Mesenteric fat pad (tissue), 1 donor: ENCODE measurements at places on chromosomes 12 and 14.
A peak's percentile ranks its signal among the peaks of the same experiment; 100 is the strongest.

DNA sequence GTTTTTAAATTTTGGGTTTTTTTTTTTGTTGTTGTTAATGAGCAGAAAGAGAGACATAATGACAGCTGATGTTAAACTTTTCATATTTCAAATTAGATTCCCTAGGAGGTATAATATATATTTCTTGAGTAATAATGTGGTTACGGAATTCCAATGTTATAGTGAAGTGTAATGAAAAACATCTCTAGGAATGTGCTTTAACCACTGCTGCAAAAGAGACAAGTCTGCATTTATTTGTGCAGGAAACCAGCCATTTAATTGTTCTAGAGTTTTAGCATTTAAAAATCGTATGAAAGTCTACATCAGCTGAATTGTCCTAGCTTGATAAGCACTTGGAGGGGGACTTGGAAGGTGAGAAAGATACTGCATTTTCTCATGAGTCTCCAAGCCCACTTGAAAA is 14.3 kb downstream of the SERPINA10 start:
- no peak for DNase-seq

DNA sequence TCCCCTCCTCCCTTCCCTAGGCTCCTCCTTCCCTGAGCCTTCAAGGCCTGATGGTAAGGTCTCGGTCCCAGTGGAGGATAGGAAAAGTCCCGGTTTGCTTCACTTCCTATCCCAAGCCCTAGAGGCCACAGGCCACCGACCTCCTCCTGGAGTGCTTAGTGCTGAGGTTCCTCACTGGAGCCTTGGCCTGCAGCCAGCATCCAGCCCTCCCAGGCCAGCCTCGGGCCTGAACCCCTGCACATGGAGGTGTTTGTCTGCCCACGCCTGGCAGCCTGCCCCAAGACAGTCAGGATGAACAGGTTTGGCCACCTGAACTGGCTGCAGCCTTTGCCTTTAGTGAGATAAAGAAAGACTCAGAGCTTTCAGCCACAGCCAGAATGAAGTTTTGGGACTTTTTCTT is 15.8 kb upstream of the KRT7 start:
- peak; percentile 89 for DNase-seq

- no peak for DNase-seq
These were observed 67.7 kb upstream of the DCN start for GRCh38 chr12:91250273-91250665.

GRCh38 chr12:42426746-42427145 is 100.8 kb downstream of the PPHLN1 start:
- DNase-seq, result no peak

- no peak for DNase-seq
These were observed 910.4 kb downstream of the VRK1 start for GRCh38 chr14:97707603-97708002.

DNA sequence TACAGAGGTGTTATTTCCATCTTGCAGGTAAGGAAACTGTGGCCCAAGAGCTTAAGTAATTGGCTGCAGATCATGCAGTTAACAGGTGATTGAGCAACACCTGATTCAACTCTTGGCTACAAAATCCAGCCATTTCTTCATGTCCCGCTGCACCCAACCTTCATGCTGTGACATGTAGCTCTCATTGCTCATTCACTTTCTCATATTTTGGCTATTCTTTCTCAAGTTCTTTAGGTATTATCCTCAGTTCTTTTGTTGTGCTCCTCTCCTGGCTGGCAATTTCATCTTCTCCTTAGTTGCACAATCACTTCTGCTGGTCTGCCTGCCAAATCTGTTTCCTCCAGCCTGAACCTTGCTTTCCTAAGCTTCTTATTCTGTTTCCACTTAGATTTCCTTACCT is 300.8 kb downstream of the SSPN start:
- no peak for DNase-seq

- no peak for DNase-seq
These were observed 20.9 kb downstream of the PDE6H start for GRCh38 chr12:14993537-14994266.

GRCh38 chr14:70884595-70885342 is 22.5 kb upstream of the PCNX1 start:
- no peak for DNase-seq

GRCh38 chr14:88630565-88630964 is 67.7 kb downstream of the ZC3H14 start:
- no peak for DNase-seq

- no peak for DNase-seq
These were observed 2.5 kb downstream of the PACS2 start for GRCh38 chr14:105316968-105317510.

GRCh38 chr12:68121143-68121542 is 38.4 kb downstream of the IFNG start:
- DNase-seq, result no peak

DNA sequence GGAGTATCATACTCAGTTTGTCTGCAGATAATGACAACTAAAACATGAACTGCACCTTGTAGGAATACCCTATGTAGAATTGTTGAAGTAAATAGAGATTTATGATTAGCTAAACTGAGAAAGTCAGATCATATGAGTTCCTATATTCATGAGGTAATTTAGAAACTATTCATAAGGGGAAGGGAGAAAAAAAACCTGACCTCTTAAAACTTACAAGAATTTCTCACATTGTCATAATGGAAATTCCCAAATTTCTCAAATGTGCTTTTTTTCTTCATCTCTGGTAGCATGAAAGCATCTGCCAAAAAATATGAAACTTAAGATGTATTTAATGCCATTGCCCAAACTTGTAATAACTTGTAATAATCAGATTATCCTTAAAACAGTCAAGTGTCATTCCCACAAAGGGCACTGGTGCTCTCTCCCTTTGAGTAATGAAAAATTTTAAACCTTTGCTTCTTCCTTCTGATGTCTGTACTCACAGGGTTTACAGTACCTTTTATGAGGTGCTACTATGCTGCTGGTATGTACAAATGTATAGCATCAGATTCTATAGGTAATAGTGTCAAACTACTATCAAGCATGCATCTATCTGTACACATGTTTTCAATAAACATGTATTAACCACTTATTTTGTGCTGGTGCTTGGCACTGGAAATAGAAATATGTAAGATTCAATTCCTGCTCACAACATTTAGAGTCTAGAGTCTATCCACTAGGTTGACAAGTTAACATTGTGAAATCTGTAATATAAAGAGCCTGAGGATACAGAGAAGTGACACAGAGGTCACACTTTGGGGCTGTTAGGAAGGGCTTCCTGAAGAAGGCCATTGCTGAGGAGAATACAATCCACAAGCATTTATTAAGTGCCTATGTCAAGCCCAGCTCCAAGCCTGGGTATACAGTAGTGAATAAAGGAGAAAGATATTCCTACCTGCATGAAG is 17.4 kb upstream of the DRAM1 start:
- DNase-seq, result no peak

DNA sequence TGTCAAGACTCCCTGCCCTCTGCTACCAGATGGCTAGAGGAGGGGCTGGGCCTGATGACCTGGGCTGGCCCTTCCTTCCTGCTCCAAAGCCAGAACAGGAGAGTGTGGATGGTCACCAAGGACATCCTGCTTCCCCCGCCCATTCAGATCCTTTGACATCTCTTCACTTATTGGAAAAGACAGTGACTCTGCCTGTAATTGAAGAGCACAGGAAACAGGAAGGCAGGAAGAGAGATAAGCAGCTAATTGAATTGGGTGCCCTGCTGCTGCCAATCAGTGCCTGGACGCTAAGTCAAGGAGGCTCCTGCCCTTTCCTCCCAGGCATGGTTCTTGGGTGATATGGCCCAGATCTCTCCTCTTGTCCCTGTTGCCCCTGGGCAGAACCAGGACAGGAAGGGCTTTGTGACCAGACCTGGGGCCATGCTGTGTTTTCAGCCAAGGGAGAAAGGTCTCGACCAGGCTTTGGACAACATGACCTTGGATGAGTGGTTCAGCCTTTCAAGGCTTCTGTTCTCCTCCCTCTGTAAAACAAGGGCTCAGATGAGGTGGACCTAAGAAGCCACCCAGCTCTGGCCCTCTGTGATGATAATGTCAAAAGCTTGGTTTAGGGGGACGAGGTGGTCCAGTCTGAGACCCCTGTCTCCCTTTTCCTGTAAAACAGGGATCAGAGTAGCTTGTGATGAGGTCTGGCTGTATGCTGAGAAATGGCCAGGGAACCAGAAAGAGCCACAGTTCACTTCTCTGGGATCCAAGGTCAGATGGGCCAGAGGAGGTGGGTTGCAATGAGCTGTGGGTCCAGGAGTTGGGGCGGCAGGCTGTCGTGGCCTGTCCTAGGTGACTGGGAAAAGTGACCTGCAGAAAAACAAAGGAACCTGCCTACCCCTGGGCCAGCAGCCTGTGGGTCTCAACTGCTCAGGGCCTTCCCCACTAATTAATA is 38.8 kb downstream of the FAM222A start:
- DNase-seq, result peak; percentile 59

- no peak for DNase-seq
These were observed 90.7 kb upstream of the TBX3 start for GRCh38 chr12:114774699-114775098.

- DNase-seq, result no peak
These were observed 85.0 kb downstream of the KIF26A start for GRCh38 chr14:104223101-104224041.

GRCh38 chr14:31411218-31411727 is 9.1 kb downstream of the HEATR5A start:
- no peak for DNase-seq

DNA sequence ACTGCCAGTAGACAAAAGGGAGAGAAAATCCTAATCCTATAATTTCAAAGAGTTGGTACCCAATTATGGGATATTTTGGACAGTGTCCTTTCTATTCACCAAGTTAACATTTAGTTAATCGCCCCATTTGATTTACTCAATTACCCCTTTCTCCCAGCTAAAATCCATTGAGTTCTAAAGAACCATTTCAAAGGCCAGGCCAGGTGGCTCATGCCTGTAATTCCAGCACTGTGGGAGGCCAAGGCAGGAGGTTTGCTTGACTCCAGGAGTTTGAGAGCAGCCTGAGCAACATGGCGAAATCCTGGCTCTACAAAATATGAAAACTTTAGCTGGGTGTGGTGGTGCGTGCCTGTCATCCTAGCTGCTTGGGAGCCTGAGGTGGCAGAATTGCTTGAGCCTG is 5.5 kb upstream of the GPR19 start:
- DNase-seq, result no peak

- DNase-seq, result no peak
These were observed 19.7 kb upstream of the RAB35 start for GRCh38 chr12:120136093-120136770.

GRCh38 chr12:94839347-94839746 is 164.2 kb downstream of the NDUFA12 start:
- DNase-seq, result no peak

DNA sequence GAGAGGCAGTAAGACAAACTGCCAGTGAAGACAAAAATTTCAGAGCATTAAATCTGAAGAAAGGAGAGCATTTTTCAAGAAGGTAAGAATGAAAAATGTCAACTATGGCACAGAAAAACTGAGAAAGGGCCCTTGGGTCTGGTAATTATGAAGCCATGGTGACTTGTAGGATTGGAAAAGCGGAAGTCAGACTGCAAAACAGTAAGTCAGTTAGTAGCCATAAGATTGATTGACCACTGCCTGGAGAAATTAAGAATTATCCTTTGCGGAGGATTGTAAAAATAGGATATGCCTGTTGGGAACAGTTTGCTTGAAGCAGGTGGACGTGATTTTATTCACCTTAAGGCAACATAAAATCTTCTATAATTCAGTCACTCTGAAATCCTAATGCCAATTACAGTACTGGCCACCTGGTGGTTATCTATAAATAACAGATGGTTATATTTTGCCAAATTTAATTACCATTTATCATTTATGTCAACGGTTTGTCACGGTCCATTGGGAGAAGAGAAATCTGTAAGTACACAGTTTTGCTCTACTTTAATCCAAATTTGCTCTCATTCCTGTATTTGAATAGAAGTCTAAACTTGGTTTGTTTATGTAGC is 127.1 kb upstream of the CNTN1 start:
- no peak for DNase-seq

- DNase-seq, result no peak
These were observed 8.6 kb upstream of the C12orf50 start for GRCh38 chr12:88037770-88038169.

- DNase-seq, result no peak
These were observed 237.9 kb upstream of the NAV3 start for GRCh38 chr12:77592836-77593235.

DNA sequence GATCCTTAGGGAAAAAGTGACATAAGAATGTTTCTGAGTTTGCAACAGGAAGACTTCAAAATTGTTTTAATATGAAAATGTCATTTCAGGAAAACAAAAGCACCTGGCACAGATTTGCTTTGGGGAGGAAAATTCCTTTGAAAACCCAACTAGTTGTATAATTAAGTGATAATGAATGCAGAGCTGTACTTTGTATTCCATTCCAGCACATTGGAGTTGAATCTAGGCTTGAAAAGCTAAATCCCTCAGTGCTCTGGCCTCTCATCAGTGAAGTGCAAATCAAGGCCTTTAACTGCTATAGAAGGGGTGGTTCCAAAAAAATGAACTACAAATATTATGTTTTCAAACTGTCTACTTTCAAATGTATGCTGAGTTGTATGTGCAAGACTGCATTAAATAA is 19.6 kb upstream of the C12orf42 start:
- no peak for DNase-seq

GRCh38 chr12:125187780-125188741 is 122.8 kb downstream of the AACS start:
- no peak for DNase-seq

GRCh38 chr14:100536721-100537445 is 50.3 kb downstream of the BEGAIN start:
- peak; percentile 71 for DNase-seq

GRCh38 chr12:91191513-91192111 is 9.0 kb upstream of the DCN start:
- DNase-seq, result no peak

DNA sequence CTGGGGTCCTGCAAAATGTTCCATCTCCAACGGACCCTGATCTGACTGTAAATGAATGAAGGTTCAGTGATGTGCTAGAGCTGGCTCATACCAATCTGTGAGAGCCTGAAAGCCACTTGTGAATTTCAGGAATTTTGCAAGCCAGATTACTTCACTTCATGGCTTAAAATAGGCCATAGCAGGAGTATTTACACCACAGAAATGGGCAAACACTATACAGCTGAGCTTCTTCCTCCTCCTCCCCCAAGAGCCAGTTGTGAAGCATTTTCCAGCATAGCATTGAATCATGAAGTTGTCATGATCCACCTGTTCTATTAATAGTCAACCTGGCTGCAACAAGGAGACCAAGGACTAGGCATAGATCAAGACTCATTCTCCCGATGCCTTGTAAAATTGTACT is 141.3 kb upstream of the RASSF8 start:
- no peak for DNase-seq

DNA sequence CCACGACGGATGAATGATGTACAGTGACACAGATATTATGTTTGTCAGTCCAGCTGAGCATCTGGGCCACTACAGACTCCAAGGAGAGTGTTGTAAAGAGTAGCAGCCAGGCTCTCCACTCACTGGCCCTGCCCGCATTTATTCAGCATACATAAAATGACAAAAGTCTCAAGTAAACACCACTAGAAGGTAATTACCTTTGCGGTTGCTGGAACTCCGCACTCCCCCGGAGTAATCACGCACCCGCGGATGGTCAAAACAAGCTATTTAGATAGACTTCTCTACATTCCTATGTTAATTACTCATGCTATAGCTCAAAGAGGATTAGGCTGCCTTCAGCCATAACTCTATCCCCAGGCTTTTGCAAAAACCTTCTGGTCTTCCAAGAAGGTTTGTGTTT is 18.8 kb upstream of the STRAP start:
- DNase-seq, result no peak

GRCh38 chr12:101891462-101891971 is 14.1 kb downstream of the DRAM1 start:
- no peak for DNase-seq
